MV-4-11 (cell line): ENCODE measurements at places on chromosomes 3 and 15.

DNA sequence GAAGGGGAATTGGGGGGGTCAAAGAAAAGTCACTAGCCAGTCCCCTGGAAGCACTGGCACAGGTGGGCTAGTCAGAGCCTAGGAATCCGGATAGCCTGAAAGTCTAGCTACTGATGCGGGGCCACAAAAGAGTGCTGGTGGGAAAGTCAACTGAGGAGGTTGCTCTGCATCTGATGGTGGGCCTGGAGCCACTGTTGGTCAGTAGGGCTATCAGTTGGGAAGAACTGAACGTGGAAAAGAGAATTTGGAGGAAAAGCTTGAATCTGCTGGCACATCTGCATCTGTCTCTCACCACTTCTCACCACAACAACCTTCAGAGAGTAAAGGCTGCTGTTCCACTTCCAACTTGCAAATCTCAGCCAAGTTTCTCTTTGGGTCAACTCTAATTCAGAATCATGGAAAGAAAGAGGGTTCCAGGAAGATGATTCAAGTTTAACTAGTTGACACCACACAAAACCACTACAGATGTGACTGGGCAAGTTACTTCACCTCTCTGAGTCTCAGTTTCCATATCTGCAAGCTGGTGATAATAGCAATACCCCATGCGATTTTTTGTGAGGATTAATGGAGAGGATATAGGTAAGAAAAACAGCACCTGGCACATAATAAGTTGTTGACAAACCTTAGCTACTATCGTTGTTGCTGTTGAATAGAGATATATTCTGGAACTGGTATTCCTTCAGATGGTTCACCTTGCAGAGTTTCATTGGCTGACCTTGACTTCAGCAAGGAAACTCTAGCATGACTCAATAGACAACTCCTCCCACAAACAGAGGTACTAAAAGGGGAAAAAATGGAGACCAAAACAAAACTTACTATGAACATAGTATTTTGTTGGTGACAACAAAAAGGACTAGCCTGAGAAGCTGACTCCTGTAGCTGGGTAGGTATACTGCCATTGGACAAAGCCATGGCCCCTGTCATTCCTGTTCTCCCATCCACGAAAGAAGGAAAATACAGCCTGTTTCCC is 280.2 kb upstream of the STT3B start:
- no peak for DNase-seq

DNA sequence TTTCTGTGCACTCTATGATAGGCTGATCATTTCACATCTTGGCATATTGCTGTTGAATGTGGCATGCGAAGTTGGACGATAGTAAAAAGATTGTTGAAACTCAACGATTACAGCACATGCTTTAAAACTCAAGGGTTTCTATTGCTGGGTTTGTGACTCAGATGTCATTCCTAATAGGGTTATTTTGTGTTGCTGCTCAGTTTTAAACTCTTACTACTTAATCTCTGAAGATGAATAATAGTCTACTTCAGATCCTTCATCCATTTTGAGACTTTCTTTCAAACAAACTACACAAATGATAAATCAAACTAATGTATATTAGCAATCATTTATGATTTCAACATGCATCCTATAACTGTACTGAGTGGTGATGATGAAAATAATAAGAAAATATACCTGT is 71.3 kb upstream of the MBNL1 start:
- DNase-seq: peak; percentile 78

DNA sequence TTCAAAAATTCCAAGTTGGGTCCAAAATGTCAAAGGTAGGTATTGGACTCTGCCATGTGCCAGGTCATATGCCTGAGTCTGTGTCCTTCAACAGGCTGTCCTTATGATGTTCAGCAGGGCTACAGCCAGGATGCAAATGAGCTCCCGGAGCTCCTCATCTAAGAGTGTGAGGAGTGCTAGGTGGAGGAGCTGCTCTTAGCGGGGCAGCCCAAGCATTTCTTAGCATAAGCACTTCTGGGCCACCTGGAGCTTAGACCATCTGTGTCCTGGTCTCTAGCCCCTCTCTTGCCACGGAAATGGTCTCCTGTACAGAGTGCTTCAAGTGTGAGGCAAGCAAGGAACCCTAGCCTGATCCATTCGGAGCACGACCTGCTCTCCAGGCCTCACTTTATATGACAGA is 64.6 kb upstream of the PRR23C start:
- no peak for DNase-seq

DNA sequence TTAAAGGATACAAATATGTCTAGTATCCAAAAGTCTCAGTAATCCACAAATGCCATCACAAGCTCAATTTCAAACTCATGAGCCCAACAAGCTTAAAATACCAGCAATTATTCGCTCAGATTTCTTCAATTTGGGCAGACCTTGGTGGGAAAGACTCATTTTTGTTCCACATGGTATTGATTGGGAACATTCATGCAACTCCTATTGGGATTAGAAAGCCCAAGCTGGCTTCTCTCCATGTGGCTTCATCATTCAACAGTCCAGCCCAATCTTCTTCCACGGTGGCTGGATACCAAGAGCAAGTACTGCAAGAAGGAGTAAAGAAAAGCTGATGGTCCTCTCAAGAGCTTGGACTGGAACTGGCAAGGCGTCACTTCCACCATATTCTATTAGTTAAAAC is 66.3 kb downstream of the STRIT1 start:
- DNase-seq: no peak

GRCh38 chr3:129950318-129951046 is 24.0 kb upstream of the TRH start:
- peak; percentile 89 for DNase-seq

- DNase-seq: no peak
Observed at GRCh38 chr15:43958861-43959330, 132.1 kb downstream of the WDR76 start.

DNA sequence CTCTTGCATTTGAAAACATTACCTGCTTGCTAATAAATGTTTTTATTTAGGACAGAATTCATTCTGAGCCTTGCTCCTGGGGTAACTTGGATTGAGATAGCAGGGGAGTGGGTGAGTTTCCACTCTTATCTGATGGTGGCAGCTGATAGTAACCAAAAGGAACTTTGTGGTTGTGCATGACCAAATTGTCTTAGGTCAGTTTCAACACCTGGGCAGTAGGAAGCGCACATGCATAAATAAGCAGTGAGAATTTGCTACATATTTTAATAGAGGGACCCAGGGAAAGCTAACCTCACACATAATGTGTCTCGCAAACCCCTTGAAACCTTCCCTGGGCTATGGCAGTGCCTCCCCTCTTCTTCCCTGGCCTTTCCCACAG is 65.4 kb upstream of the XCR1 start:
- peak; percentile 25 for DNase-seq

DNA sequence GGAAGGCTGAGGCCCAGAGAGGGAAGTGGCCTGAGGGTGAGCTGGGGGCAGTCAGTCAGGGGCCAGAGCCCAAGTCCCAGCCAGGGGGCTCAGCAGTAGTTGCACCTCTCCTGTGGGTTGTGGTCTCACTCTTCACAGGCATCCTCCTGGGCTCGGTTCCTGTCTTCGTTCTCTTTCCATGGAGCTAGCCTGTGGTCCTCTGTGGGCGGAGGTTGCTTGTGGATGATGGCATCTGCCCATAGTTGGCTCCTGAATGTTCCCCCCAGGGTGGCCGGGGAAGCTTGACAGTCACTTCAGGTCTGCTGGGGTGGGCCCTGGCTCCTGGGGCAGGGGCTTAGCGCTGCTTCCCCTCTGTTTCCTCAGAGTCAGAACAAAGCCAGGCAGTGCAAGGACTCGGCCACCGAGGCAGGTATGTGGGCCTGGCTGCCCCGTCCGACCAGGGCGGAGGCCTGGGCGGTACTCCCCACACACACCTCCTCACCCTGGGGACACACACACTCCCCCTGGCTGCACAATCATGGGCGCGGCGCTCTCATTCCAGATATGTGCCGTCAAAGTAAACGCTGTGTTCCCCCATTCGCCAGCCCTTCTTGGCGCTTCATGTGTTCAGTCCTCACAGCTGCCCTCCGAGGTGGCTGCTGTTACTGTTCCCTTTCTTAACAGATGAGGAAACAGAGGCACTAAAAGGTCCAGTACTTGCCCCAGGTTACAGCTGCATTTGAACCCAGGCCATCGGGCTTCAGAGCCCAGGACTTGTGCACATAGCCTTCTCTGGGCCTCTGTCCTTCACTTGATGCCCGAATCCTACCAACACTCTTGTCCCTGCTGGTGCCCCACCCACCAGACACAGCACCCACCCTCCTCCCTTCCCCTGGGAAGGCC is 34.5 kb downstream of the PSTPIP1 start:
- DNase-seq: no peak

DNA sequence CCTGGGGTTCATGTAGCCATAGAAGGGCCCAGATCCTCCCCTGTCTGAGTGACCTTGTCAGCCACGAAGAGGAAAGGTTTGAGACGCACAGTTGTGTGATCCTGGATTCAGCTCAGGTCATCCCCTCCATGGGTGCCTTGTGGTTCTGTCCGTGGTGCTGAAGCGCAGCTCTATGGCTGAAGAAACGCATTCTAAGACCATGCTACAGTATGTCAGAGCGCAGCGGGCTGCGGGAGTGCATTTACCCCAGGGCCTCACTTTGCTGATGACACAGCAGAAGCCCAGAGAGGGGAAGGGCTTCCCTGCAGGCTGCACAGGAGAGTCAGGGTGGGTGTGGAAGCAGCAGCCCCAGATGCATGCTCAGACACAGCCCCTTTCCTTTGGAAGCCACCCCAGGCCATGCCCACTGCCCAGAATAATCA is 68.8 kb upstream of the IQSEC1 start:
- DNase-seq: peak; percentile 18

- no peak for DNase-seq
Observed at GRCh38 chr15:92112180-92112579, 258.7 kb downstream of the SLCO3A1 start.

DNA sequence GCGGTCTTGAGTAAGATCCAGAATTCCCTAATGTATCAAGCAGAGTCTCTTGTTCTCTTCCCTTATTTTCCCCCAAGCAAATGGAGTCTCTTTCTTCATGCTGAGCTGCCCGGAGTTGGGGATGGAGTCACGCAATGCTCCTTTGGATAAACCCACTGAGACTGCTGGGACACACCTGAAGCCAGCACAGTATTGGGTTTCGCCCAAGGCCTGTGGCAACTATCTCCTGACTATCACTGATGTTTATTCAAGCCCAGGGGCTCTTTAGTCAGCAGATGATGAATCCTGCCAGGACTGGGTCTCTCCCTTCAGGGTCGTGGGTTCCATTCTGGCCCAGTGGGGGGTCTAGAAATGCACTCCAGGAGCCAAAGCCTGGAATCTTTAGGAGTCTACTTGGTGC is 11.3 kb downstream of the USF3 start:
- DNase-seq: no peak

GRCh38 chr15:62035256-62035924 is 24.9 kb downstream of the VPS13C start:
- DNase-seq: no peak

- no peak for DNase-seq
Observed at GRCh38 chr3:138390582-138390932, 42.2 kb downstream of the MRAS start.

- peak; percentile 76 for DNase-seq
Observed at GRCh38 chr15:90020021-90020735, 19.1 kb downstream of the ZNF710 start.

DNA sequence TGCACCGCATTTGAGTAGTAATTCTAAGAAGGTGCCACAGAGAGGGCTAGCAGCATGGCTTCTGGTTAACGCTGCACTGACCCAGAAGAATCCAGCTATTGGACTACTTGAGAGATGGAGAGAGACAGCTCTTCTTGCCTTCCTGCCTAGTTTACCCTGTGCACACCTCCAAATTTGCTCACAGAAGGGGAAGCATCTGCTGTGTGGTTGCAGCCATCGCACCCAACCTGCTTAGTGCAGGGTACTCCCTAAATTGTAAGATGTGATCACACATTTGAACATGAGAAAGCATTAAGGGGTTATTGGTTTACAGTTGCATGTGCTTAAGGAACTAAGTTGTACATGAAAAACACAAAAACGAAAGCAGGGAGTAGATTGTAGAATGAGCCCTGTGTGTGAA is 122.1 kb downstream of the FOXB1 start:
- no peak for DNase-seq

GRCh38 chr3:48928679-48929078 is 10.0 kb downstream of the ARIH2 start:
- no peak for DNase-seq

DNA sequence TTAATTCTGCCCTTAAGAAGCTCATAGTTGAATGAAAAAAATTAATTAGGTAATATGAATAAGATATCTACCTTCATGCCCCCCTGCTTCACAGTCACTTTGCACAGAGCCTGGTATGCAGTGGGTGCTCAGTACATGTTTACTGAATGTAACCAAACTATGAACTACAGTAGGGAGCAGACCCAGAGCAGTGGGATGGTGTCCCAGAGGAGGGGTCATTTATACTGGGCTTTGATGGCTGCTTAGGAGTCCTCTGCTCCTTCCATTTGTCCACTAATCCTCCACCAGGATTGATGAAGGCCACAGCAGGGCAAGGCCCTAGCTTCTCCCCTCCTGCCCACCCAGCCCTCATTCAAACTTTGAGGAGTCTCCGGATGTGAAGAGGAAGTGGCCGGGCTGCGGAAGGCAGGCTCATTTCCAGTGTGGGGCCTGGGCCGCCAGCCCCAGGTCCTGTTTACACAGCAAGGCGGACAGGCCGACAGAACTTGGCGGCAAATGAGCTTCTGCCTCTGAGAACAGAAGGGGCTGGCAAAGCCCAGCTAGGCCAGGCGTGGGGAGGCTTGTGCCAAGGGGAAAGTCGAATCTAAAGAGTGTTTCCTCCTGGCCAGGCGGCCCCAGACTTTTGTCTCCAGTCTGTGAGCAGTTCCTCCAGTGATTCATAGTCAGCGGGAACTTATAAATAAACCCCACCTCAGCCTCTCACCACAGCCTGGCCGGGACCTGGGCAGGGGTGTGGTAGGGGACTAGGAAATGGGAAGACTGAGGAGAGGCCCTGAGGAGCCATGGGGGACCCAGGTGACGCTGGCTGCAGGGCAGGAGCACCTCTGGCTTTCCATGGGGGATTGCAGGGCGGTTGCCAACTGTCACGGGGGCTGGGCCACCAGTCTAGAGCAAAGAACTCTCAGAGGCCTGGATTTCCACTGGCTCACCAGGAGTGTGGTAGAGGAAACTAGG is 51.6 kb upstream of the LCTL start:
- DNase-seq: peak; percentile 87

- DNase-seq: peak; percentile 91
Observed at GRCh38 chr15:23565395-23566070, at the start of gene MKRN3. MKRN3 (plus strand) TSS chr15:23565674; CDS start chr15:23565783, 109 bp downstream.

DNA sequence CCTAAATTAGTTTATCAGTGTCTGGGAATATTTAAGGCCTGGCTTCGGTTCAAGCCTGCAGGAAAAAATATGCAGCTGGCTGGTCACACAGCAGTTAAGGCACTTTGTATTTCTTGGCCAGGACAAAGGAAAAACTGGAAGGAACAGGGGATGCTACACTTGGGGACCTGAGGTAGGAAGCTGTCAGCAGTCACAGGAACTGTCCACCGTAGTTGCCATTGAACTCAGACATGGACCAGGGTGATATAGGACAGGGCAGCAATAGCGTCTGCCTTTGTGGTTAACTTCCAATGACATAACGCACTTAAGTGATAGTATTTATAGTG is 49.1 kb downstream of the NR1D2 start:
- DNase-seq: no peak

GRCh38 chr15:90619939-90620338 is 90.2 kb downstream of the CRTC3 start:
- no peak for DNase-seq
